ENCODE measurements at places on chromosomes 1 and 21. TPM values are rescaled to one million over a fixed set of nuclear protein-coding genes. Genes with fewer than 3 reads are reported as not detected.

DNA sequence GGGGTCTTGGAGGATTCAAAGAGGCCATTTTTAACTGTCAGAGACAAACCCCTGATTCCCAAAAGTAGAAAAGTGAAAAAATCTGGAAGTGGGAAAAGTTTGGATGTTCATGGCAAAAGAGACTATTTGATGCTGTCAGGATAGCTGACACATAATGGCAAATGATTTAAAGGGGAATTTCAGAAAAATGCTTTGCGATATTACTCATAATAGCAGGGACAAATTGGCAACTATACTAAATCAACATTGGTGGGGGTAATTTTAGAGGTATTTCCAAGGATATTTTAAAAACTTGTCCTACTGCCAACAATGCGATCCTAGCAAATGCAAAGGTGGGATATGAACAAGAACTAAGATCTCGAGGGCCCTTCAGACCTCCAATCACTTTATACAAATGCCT is 5.3 kb upstream of the GSTM4 start:
- DNase-seq = no peak

DNA sequence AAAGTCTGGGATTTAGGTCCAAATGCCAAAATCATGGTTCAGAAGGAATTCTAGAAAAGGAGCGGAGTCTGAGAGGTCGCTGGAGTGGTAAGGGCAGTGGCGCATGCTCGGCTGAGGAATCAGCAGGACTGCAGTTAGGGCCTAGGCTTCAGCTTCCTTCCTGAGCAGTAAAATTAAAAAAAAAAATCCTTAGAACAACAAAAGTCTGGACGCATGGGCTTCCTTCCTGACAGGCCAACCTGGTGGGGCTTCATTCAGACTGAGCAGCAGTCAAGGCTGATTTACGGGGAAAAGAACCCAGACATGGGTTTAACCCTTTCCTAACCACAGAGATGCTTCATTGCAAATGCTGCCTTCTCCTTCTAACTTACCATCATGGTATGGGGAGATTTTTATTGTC is 17.1 kb downstream of the RNF220 start:
- DNase-seq = no peak

Gene SH2D1B
- polyA plus RNA-seq = not detected

DNA sequence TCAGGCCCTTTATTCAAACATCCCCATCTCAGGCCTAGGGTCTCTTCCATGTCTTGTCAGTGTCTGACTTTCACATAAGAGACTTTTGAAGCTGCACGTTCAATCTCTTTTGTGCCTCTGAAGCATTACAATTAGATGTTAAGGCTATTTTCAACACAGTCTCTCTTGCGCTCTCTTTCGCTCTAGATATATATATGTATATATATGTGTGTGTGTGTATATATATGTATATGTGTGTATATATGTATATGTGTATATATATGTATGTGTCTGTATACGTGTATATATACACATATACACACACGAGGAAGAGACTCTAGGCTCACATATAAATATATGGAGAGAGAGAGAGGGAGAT is 162.5 kb upstream of the RNPC3 start:
- no peak for DNase-seq

DNA sequence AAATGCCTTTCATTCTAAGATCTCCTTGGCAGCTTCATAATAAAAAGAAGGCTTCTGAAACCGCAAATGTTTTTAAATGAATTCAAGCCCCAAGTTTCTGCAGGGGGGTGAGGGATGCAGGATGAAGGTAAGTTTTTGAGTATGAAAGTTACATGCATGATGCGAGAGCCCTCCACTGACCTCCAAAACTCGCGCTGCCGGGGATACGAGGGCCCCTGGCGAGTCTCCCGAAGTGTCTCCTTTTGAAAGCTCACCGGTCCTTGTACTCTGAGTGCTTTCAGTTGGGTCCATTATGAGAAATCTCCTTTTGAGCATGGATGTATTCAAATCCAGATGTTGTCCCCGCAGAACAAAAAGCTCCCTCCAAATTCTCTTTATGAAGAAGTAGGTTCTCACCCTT is 18.9 kb upstream of the ZC3H12A start:
- no peak for DNase-seq

GRCh38 chr1:193368302-193368701 is 181.9 kb upstream of the B3GALT2 start:
- DNase-seq = no peak

GRCh38 chr1:33302325-33302724 is 18.6 kb downstream of the A3GALT2 start:
- no peak for DNase-seq

- no peak for DNase-seq
Measured at GRCh38 chr1:26450908-26451307, 18.8 kb downstream of the DHDDS start.

DNA sequence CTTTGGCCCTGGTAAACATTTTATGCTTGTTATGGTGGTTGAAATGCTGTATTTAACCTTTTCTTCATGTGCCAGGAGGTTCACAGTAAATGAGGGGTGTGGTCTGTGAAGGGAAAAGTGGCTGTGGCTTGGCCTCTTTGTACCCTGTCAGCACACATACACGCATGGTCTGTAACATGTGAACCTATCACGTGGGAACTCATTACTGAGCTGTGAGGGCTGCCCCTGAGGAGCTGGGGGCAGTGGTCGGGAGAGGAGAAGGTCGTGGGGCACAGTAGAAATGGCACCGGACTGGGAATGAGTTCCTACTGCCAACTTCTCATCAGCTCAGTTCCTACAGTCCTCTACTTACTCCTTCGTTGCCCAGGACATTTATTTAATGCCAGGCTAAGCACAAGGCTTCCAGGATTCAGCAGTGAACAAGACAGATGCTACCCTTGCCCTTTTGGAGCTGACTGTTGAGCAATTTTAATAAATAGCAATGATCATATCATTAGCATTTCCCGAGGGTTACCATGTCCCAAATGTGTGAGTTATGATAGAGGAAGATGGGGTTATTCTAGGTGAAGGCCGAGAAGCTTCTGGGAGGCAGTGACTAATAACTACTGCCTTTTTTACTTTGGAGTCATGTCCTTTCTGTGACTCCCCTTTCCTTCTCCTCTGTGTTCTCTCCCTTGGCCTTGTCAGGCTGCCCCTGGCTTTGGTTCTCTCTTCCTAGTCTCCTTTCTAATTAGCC is 38.8 kb downstream of the DDR2 start:
- DNase-seq = no peak

- no peak for DNase-seq
Measured at GRCh38 chr1:48726139-48726538, 50.6 kb downstream of the BEND5 start.

Gene FMO2
- polyA plus RNA-seq = not detected

- DNase-seq = no peak
Measured at GRCh38 chr1:30388386-30388785, 335.0 kb downstream of the MATN1 start.

Gene CNIH3
- 3.5 TPM for polyA plus RNA-seq

DNA sequence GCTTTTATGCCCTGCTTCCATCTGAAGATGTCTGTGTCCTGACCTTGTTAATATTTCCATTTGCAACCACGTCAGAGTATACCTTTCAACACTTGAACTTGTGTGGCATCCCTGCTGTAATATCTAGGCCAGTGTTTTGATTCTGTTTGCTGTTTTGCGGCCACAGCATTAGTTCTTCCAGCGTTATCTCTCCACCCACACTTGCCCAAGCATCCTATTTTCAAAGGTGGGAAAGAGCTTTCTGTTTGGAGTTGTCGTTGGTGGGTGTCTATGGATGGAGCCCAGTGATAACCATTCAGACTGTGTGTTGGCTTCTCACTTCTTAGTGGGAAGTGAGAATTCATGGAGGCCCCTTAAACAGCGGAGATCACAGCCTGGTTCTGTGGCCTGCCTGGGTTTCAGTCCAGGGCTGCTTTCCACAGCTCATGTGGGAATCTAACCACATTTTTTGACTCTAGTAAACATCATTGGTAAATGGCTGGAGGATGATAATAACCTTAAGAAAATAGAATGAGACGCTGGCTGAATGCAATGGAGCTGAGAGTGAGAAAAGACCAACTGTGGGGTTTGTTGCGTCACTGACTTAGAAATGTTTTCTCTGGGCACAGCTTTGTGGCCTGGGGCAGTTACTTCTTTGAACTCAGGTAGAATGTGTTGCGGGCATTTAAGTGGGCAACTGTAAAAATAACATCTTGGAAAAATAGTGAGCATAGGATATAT is 7.6 kb downstream of the TENT5C start:
- DNase-seq = no peak

DNA sequence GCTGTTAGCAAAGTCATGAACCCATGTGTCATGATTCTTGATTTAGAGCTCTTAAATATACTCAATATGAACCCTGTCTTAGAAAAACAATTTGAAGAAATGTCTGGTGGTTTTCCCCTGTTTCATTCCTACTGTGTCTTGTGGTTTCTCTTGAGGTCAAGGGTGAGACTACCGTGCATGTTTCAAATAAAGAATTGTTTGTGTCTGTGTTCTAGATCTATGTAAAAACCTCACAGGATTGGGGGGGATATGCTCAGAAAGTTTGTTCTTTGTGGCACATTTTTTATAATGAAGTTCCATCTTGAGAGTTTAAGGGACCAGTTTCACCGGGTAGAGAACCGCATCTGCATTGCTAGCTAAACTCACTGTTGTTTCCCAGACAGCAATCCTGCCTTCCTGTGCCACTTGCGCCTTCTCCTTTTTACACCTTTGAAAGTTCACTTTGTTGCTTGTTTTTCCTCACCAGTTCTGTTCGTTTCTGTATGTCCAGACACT is 30.9 kb upstream of the CACYBP start:
- no peak for DNase-seq

- no peak for DNase-seq
Measured at GRCh38 chr1:214581785-214582184, 21.2 kb upstream of the CENPF start.

GRCh38 chr1:92476071-92476631 is 10.6 kb downstream of the GFI1 start:
- DNase-seq = no peak

Gene SPAG17
- 4.4 TPM for polyA plus RNA-seq

Gene S100A9
- 1.9 TPM for polyA plus RNA-seq
